ENCODE measurements at places on chromosomes 7 and 10. TPM values are rescaled to one million over a fixed set of nuclear protein-coding genes. Genes with fewer than 3 reads are reported as not detected.

EXOC6 gene
- total RNA-seq: 59.0 TPM

ACHE gene
- 2.0 TPM for total RNA-seq

DNA sequence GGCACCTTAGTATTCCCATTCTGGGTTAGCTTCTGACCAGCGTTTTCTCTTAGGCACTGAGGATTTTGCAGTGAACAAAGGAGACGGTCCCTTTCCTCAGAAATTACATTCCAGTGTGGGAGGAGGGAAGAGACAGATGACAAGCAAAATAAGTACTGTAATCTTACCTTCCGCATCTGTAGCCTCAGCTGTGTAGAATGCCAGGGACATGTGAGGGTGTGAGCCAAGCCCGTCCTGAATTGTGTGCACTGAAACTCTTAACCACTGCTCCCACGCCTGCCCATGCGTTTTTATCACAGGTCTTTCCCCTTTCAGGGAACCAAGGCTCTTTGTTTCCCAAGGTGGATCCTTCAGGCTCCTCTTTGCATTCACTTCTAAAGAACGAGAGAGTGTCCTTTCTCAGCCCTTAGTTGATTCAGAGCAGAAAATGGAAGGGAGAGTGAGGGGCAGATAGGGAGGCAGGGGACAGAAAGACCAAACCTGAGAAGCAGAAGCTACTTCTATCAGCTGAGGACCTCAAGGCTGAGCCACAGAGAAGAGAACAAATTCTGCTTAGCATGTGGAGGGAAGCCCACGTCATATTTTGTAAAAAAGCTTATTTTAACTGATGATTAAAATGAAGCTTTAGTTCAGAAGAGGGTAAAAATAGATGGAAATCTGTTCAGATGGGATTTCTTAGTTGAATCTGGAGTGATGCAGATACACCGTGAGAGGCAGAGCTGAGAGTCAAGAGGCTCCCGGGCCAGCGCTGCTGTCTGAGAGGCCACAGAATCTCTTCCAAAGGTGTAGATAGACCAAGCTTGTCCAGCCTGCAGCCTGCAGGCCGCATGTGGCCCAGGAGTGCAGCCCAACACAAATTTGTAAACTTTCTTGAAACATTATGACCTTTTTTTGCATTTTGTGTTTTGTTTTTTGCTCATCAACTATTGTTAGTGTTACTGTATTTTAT, 122.5 kb downstream of the CCNY start:
- DNase-seq: no peak

- no peak for DNase-seq
These were observed 129.9 kb downstream of the IPMK start for GRCh38 chr10:58137813-58138212.

TRIM4 gene
- total RNA-seq: 62.5 TPM

- DNase-seq: no peak
These were observed 101.6 kb downstream of the NKX6-2 start for GRCh38 chr10:132684164-132684891.

- no peak for DNase-seq
These were observed 1.5 kb downstream of the GDF2 start for GRCh38 chr10:47323636-47324296.

FAM180A gene
- 2.7 TPM for total RNA-seq
